NCI-H2107 (cell line): ENCODE measurements at places on chromosomes 4 and X.

GRCh38 chrX:70262952-70263567 lies 3.1 kb upstream of the P2RY4 start:
- DNase-seq, result peak; percentile 10

DNA sequence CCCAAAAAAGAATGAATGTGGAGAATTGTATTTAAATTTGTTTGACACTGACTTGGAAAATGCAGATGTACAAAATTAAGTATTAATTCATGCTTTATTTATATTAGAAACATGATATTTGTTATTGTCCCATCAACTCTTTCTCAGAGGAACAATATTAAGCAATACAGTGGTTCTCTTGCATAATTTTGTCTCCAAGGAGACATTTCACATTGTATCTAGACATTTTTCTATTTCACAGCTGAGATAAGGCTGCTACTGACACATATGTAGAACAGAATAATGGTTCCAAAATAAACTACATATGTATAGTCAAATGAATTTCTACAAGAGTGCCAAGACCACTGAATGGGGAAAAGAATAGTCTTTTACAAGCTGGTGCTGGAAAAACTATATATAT lies 427.9 kb upstream of the SPANXN1 start:
- DNase-seq, result no peak

DNA sequence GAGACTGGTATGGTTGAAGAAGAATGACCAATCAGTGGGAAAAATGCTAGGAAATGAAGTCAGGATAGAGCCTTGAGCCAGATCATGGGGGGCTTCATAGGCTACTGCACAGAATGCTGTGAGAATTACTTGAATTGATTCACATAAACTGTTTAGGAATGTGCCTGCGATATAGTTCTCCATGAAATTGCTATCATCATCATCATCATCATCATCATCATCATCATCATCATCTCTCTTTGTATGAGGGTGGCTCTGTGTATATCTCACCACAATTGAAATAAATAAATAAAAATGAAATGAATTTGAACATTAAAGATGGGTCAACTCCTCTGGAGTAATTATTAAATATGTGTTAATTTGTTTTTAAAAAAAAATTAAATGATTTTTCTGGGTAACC lies 148.6 kb upstream of the LEF1 start:
- no peak for DNase-seq

GRCh38 chrX:8913655-8914409 lies 112.6 kb upstream of the FAM9A start:
- DNase-seq, result no peak

- DNase-seq, result no peak
These were observed 186.5 kb downstream of the MSL3 start for GRCh38 chrX:11944501-11944900.

- DNase-seq, result no peak
These were observed 166.6 kb downstream of the DKK2 start for GRCh38 chr4:106869551-106869950.

GRCh38 chr4:188639479-188640100 lies 500.3 kb downstream of the TRIML1 start:
- no peak for DNase-seq

- no peak for DNase-seq
These were observed 318.4 kb upstream of the GIMD1 start for GRCh38 chr4:106687026-106687425.
